ENCODE measurements at places on chromosomes 1 and 21.

- DNase-seq: no peak
Observed at GRCh38 chr1:31781138-31781755, 17.1 kb upstream of the ADGRB2 start.

DNA sequence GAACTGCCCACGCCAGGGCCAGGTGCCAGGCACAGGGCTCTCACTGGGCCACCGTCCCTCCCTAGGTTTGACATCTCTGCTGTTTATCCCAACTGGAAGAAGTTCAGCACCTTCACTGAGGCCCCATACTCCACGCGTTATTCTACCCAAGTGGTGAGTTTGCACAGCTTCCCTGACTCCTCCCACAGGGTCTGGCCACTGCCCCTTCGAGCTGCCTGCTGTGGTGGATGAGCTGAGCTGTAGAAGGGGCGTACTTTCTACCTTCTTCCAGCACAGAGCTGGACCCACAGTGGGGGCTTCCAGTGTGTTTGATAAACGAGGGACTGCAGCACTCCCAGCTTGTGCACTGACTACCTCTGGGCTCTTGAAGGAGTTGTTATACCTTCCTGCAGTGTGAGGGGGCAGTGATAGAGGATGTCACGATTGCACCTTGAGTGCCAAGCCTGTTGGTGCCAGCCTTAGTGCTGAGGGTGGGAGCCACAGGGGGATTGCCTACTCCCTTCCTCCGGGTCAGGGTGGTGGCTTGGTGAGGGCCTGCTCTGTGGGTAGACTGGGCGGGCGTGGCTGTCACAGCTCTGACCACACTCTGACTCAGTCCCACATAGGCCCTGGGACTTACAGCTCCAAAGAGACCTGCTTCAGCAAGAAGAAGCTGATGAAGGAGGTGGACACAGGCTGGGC is 5.9 kb upstream of the TTC22 start:
- no peak for DNase-seq

GRCh38 chr21:43734928-43735229 is 15.9 kb downstream of the PDXK start:
- DNase-seq: no peak

GRCh38 chr21:28516991-28517592 is 475.6 kb downstream of the LTN1 start:
- peak; percentile 49 for DNase-seq

DNA sequence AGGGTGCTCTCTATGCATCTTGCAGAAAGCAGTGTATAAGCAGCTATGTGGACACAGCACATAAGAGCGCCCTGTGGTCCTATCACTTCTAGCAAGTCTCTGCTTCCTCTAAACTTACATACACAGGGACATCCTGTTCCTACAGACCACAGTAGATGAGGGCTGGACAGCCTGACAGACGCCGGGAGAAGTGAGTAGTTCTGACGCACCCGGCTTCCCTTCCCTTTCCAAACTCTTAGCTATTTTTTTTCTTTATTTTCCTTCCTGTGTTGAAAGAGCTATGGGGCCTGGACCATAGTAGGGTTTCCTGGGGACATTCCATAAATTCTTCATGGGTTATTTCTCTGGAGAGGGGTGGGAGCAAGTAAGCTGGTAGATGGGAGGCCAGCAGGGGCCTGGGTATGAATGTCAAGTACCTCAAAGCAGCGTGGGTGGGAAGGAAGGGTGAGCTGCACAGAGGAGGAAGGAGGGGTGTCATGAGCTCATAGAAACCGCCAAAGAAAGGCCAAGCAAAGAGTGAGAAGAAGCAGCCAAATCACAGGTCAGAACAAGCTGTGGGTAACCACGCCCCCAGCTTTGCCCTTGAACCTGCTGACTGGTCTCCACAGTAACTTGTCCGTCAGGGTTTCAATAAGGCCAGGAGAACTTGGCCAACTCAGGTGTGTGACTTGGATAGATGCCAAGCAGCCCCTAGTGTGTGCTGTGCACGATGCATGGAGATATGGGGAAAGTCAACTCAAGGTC is 36.6 kb downstream of the PLXNA2 start:
- DNase-seq: no peak

DNA sequence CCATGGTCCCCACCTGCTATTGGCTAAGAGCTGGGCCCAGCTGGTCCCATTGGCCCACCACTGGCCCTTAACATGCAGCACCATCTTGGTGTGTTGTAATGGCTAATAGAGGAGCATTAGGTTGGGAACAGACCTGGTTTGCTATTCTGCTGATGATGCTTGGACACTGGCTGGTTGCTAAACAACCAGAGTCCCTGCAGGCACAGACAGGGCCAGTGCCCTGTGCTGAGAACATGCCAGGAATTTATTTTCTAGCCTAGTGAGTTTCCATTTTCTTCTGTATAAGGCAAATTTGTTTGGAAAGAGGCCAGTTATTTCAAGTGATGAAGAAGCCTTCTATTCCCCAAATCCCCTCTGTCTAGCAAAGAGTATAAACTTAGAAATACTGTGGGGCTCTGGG is 42.9 kb upstream of the TDRD10 start:
- DNase-seq: no peak

GRCh38 chr1:41041614-41042270 is 20.2 kb upstream of the SLFNL1 start:
- no peak for DNase-seq

DNA sequence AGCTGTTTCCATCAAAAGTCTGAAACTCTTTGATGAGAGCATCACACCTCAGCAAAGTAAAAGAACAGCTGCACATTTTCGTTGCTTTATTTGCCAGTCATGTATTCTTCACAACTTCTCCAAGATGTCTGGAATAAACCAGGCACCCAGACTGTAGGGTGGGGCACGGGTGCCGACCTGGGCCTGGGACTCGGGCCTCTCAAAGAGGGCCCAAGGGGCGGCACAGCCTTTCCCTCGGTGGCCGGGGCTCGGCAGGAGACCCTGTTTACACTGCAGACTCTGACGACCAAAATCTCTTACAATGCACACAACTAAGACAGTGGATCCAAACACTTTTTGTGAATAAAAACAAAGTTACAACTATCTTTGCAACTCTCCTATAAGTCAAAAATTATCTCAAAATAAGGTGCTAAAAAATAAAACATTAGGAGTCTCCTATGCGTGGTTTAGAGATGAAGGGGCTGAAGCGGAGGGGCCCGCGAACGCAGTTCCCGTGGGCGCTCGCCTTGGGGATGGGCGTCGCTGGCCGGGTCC is 696 bp downstream of the LSS start:
- DNase-seq: no peak

- peak; percentile 72 for DNase-seq
Observed at GRCh38 chr1:147084273-147085096, 87.8 kb downstream of the PRKAB2 start.

DNA sequence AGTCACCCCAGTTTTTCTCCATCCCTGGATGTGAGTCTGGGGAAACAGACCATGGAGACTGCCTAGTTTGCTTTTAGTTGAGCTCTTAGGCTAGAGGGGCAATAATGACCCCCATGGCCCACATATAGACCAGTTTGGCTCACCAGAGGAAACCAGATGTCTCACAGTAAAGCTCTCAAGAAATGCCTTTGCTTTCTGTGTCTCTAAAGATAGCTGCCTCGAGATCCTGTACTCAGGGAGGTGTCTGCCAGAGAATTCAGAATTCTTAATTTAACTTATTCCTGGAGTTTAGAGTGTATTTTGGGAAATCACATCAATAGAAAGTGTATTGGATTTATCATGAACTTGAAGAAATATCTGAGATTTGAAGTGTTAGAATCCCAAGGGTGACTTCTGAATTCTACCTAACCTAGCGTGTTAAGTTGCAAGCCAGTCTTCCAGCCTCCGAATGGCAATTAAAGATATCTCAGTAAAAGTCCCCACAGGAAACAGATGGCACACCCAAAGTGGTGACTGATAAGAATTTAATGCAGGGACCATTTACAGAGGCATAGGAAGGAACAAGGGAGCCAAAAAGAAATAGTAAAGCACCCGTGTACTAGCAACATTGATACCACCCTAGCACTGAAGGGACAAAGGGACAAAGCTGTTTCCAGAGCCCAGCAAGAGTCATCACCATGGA is 37.1 kb downstream of the STYXL2 start:
- no peak for DNase-seq

DNA sequence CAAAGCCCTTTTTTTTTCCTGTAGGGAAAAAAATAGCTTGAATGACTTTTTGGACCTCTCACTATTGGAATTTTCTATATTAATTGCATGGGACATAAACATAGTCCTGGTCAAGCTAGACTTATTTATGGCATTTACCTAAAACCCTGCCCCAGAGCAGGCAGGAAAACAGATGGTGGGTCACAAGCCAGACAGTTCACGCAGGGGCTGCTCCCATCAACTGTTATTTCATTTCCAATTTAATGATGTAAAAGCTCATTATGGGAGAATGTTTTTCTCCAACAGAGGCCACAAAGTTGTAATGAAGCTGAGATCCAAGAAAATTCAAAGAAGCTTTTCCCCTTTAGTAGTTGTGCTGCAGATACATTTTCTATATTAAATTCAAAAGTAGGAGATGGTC is 99.2 kb downstream of the SGIP1 start:
- DNase-seq: no peak

DNA sequence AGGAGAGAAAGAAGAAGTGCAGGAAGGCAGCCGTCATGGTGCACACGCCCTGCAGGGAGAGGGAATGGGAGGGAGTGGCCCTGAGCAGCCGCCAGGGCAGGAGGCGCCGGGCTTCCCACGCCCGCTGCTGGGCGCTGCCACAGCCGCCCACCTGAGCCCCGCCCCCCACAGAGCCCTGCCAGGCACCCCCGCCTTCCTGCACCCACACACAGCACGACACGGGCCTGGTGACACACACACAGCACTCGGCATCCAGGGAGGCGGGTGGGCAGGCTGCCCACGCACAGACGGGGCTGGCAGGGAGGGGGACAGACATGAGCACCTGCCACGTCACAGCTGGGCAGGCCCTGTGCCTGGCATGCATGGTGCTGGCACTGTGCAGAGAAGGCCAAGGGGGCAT is 27.5 kb downstream of the ADGRB2 start:
- no peak for DNase-seq

GRCh38 chr21:33844104-33844889 is 71.3 kb downstream of the ATP5PO start:
- no peak for DNase-seq

DNA sequence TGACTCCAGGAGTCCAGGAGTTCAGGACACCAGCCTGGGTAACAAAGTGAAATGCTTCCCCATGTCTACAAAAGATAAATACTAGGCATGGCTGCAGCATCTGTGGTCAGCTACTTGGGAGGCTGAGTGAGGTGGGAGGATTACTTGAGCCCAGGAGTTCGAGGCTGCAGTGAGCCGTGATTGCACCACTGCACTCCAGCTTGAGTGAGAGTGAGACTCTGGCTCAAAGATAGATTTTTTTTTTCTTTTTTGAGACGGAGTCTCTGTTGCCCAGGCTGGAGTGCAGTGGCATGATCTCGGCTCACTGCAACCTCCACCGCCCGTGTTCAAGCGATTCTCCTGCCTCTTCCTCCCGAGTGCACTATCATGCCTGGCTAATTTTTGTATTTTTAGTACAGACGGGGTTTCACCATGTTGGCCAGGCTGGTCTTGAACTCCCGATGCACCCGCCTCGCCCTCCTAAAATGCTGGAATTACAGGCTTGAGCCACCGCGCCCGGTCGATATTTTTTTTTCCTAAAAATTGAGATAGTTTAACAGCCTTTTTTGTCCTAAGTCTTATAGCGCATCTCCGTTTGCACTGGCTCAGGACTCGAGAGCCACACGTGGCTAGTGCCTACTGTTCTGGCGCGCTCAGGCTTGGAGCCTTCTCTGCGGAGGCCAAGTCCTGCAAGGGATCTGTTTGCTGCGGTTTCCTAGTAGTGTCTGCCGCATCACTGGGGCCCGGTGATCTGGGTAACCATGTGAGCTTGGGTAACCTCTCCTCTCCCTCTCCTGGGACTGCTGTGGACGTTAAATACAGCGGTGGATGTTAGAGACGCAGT is 1.0 kb upstream of the MFN2 start:
- no peak for DNase-seq

GRCh38 chr1:167533851-167534300 is 15.5 kb upstream of the CD247 start:
- DNase-seq: peak; percentile 71

- no peak for DNase-seq
Observed at GRCh38 chr21:31008355-31008754, 29.9 kb downstream of the KRTAP19-8 start.

DNA sequence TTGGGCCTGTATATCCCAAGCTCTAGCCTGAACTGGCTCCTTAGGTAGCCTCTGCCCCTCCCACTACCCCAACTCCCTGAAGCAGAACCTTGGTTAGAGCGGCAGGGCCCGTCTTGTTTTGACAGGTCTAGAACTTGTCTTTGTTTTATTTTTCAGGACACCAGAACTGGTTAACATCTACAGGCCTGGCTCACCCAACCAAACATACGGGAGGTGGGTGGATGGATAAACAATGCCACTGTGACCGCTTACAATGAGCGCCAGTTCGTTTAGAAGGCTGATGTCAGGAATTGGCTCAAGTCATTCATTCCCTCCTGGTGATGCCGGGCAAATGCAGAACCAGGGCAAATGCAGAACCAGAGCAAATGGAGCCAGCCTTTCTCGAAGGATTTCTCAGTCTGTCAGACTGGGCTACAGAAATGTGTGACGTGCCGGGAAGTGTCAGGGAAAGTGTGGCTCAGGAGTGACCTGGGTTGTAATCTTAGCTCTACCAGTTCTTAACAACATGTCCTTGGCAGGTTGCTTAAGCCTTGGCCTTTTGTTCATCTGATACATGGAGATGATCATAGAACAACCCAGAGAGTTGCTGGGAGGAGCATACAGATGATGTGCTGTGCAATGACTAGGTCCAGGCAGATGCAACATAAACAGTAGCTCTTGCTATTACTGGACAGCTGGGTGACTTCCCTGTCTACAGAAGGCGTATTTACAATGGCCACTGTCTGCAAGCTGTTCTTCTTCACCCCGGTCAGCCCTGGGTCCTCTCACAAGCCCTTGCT is 30.5 kb upstream of the BTG2 start:
- no peak for DNase-seq

DNA sequence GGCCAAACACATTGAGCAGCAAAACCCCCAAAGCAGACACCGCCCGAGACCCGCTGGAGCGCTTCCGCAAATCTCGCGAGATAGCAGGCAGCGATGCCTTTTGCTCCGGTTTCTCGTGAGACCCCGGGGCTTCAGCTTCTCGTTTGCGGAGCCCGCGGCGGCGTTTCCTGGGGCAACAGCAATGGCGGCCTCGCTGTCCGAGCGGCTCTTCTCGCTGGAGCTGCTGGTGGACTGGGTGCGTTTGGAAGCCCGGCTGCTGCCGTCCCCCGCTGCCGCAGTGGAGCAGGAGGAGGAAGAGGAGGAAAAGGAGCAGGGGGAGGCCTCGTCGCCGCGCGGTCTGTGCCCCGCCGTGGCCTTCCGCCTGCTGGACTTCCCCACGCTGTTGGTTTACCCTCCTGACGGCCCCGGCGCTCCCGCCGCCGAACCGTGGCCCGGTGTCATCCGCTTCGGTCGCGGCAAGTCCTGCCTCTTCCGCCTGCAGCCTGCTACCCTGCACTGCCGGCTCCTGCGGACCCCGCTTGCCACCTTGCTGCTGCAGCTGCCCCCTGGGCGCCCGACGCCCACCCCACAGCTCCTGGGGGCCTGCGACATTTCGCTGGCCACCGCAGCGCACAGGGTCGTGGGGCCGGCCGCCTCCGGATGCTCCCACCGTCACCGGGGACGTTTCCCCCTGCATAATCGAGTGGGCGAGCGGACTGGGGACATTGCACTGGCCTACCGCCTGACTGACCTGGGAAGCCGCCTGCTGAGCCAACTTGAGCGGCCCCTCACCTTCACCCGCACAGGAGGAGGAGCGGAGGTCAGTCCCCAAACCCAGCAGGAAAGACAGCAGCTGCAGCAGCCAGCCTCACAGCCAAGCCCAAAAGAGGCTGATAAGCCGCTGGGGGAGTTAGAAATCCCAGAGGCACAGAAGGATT is at the start of gene MAP10:
Gene MAP10, plus strand, starts transcription at position 148 of the 917 bp plus-strand sequence. Its CDS starts 34 bp downstream, at position 182.
- peak; percentile 57 for DNase-seq

- peak; percentile 26 for DNase-seq
Observed at GRCh38 chr1:243325305-243325890, 69.6 kb downstream of the SDCCAG8 start.

GRCh38 chr1:55067022-55067778 is 27.9 kb downstream of the PCSK9 start:
- no peak for DNase-seq
